Stimulated activated CD8-positive, alpha-beta memory T cell treated with anti-CD3 and anti-CD28 coated beads, Interleukin-7, amount 100 ng/mL, for 1 hour (primary cell): ENCODE measurements at places on chromosomes 12 and 14.
A peak's percentile ranks its signal among the peaks of the same experiment; 100 is the strongest.

GRCh38 chr14:67016856-67017255, 172.4 kb upstream of the GARIN2 start:
- DNase-seq, result no peak

GRCh38 chr12:59322473-59322872, 273.4 kb upstream of the SLC16A7 start:
- DNase-seq, result no peak

DNA sequence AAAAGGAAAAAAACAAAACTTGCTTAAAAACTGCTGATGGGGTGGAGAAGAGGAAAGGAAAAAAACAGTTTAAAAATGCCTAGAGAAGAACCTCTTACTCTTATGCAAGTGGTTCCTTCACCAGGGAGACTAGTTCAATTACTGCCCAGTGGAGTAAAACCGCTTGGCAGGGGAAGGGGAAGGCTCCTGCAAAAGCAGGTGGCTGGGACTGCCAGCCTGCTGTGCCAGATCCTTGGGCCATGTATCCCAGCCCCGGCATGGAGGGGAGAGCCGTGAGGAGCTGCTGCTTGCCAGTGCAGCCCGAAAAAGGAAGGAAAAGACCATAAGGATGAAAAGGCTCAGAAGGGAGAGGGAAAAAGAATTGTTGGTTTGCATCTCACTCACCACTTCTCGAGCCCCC, 123.0 kb downstream of the FSCB start:
- DNase-seq, result no peak

- no peak for DNase-seq
Measured at GRCh38 chr12:3233797-3234196, 156.6 kb downstream of the TSPAN9 start.

DNA sequence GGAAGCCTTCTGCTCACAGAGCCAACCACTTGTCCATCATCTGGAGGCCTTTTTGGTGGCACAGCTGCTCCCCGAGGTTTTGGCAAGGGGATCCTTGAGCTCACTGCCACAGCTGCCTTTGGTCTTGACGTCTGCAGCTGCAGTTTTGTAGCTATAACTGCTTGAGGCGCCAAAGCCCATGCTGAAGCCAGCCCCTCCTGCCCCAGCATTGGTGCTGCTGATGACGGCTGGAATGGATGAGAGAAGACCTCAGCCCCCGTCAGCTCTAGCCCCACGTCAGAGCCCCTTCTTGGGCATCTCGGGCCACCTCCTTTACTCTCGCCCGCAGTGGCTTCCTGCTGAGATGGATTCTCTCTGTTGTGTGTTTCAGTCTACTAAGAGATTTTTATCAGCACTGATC, 12.3 kb upstream of the KRT74 start:
- peak; percentile 36 for DNase-seq

- no peak for DNase-seq
Measured at GRCh38 chr12:30461026-30461615, 234.5 kb downstream of the IPO8 start.
